ENCODE measurements at places on chromosomes 1 and 21. TPM values are rescaled to one million over a fixed set of nuclear protein-coding genes. Genes with fewer than 3 reads are reported as not detected.

GRCh38 chr1:214135886-214136285 is 145.1 kb upstream of the SMYD2 start:
- no peak overlapping the region for H3K27ac ChIP-seq
- H3K4me1 ChIP-seq: no peaks in the 10 kb centered on the region
- no peak for DNase-seq
- no peaks in the 10 kb centered on the region for H3K36me3 ChIP-seq

The FMO5 gene
- total RNA-seq: 31.4 TPM

DNA sequence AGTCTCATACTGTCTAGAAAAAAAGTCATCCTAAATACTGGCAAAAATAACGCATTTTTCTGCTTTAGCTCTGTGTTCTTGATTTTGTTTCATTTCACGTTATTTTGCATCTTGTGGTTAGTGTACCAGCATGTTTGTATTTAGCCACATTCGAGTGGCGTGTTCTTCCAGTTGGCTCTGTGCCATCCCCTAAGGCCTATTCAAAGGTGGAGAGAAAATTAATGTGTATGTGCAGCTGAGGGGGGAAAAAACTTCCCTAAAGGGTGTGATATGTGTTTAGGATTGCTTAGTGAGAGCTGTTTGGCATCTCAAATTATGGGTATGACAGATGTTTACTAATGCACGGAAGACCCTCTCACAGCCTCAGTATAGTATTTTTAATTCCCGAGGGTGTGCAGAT is 12.1 kb downstream of the DNAJC16 start:
- no peak for DNase-seq
- H3K27me3 ChIP-seq: no peaks in the 10 kb centered on the region
- H3K4me1 ChIP-seq: no peaks in the 10 kb centered on the region
- no peak overlapping the region for H3K4me3 ChIP-seq
- H3K27ac ChIP-seq: no peak overlapping the region

DNA sequence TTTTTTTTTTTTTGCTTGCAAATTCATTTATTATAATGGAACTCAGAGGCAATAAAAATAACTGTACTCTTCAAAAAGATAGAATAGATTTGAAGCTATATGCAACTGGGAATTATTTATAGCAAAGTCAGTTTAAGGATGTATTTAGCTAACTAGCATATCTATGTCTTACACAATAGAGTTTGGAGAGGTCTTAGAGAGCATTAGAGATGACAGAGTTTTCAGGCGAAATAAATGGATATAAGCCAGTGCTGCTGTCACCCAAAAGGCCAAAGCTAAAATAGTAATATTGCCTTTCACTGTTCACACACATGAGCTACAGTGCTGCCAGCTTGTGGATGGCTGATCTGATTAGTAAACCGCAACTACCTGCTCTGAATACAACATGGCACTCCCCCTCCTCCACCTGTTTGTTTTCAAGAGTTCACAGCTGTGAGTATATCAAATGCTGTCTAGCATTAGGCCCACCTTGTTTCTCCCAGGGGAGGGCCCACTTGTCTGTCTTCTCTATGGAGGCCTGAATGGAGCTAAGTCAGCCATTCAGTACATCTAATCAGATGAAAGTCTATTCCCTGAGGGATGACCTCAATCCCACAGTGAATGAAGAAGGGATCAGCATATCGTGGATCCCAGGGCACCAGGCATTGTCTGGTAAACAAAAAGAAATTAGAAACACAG is 25.2 kb upstream of the SSX2IP start:
- H3K4me1 ChIP-seq: no peaks in the 10 kb centered on the region
- no peaks in the 10 kb centered on the region for H3K27me3 ChIP-seq
- DNase-seq: no peak

- no peaks in the 10 kb centered on the region for H3K4me1 ChIP-seq
- no peak overlapping the region for H3K4me3 ChIP-seq
- peak; percentile 51 for DNase-seq
- no peaks in the 10 kb centered on the region for H3K27me3 ChIP-seq
- peak overlapping the region; percentile 63 for H3K27ac ChIP-seq
Measured at GRCh38 chr1:239816081-239816782, 275.5 kb upstream of the FMN2 start.

DNA sequence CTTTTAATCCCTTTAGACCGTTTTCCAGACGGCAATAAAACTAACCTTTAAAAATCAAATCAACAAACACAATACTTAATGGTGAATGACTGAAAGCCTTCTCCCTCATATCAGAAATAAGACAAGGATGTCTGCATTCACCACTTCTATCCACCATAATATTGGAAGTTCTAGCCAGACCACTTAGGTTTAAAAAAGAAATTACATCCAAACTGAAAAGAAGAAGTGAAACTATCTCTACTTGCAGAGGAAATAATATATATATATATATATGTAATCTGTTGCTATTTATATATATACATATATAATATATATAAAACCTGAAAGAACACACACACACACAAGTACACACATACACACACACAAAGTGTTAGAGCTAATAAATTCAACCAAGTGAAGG is 100.4 kb downstream of the BRINP3 start:
- H3K4me3 ChIP-seq: no peak overlapping the region
- H3K36me3 ChIP-seq: no peaks in the 10 kb centered on the region
- no peak overlapping the region for H3K27ac ChIP-seq
- no peak for DNase-seq

The CRYAA gene
- not detected for total RNA-seq

The TFF3 gene
- 1,063 TPM for total RNA-seq

The CLEC20A gene
- total RNA-seq: not detected

- H3K27me3 ChIP-seq: no peaks in the 10 kb centered on the region
- H3K36me3 ChIP-seq: no peaks in the 10 kb centered on the region
- H3K4me3 ChIP-seq: no peak overlapping the region
- no peak overlapping the region for H3K27ac ChIP-seq
Measured at GRCh38 chr1:50181027-50181663, 72.4 kb downstream of the ELAVL4 start.

DNA sequence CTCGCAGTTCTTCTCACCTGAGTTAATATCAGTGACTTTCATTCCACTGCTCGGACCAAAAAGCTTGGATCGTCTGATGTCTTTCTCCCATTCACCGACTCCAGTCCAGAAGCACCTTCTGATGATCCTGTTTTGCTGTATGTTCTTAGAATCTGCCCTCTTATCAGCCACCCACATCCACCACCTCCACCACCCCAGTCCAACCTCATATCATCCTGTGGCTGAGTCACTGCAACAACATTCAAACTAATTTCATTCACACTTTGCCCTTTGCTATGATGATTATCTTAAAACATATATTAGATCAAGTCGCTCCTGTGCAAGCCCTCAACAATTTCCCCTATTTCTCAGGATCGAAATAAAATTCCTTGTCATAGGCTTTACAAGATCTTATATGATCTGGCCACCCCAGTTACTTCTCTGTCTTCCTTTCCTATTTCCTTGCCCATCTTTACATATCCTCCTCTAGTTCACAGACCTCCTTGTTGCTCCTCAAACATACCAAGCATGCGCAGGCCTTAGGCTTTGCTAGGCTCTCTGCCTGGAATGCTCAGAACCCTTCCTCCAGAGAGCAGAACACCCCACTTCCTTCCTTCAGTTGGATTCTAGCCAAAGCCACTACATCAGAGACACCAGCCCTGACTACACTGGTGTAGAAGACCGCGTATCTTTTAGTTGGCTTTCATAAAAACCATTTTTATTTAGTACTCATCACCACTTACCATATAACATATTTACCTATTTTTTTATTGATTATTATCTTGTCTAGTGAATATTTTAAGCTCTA is 335.7 kb upstream of the GREM2 start:
- no peaks in the 10 kb centered on the region for H3K4me1 ChIP-seq
- no peak for DNase-seq
- no peak overlapping the region for H3K27ac ChIP-seq
- no peaks in the 10 kb centered on the region for H3K27me3 ChIP-seq
- no peak overlapping the region for H3K4me3 ChIP-seq

- peaks cover 31% of the 10 kb centered on the region for H3K4me1 ChIP-seq
- no peaks in the 10 kb centered on the region for H3K36me3 ChIP-seq
- no peak overlapping the region for H3K4me3 ChIP-seq
Measured at GRCh38 chr1:150558761-150559655, 9.8 kb downstream of the ADAMTSL4 start.

The ATP1A1 gene
- total RNA-seq: 229 TPM

GRCh38 chr1:228228601-228229074 is 20.8 kb downstream of the OBSCN start:
- no peaks in the 10 kb centered on the region for H3K27me3 ChIP-seq

GRCh38 chr1:17011092-17011438 is 663 bp downstream of the ATP13A2 start:
- peak overlapping the region; percentile 89 for H3K4me3 ChIP-seq
- no peaks in the 10 kb centered on the region for H3K36me3 ChIP-seq
- H3K27me3 ChIP-seq: no peaks in the 10 kb centered on the region
- peak overlapping the region; percentile 61 for H3K27ac ChIP-seq
- DNase-seq: no peak

The AGTRAP gene
- 9.5 TPM for total RNA-seq

DNA sequence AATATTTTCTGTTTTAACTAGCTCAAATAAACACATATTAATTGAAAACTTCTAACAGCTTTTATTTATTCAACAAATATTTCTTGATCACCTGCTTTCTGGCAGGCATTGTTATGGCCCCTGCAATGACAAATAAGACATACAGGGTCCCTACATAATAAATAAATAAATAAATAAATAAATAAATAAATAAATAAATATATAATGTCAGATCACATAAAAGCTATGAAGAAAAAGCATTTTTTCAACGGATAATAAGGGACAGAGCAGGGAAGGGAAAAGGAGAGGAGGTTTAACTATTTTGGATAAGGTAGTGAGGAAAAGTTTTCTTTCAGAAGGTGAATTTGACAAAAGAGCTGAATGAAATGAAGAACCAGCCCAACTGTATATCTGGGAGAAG is 115.0 kb downstream of the MAGI3 start:
- no peak overlapping the region for H3K4me3 ChIP-seq
- H3K4me1 ChIP-seq: no peaks in the 10 kb centered on the region
- no peaks in the 10 kb centered on the region for H3K27me3 ChIP-seq
- H3K36me3 ChIP-seq: no peaks in the 10 kb centered on the region
- DNase-seq: no peak

GRCh38 chr1:75334876-75335389 is 200.7 kb downstream of the LHX8 start:
- H3K27me3 ChIP-seq: no peaks in the 10 kb centered on the region
- no peak overlapping the region for H3K27ac ChIP-seq
- H3K4me1 ChIP-seq: no peaks in the 10 kb centered on the region
- H3K36me3 ChIP-seq: no peaks in the 10 kb centered on the region

GRCh38 chr1:28761189-28761588 is 24.4 kb downstream of the YTHDF2 start:
- DNase-seq: no peak
- H3K27me3 ChIP-seq: no peaks in the 10 kb centered on the region
- no peaks in the 10 kb centered on the region for H3K36me3 ChIP-seq
- no peaks in the 10 kb centered on the region for H3K4me1 ChIP-seq

DNA sequence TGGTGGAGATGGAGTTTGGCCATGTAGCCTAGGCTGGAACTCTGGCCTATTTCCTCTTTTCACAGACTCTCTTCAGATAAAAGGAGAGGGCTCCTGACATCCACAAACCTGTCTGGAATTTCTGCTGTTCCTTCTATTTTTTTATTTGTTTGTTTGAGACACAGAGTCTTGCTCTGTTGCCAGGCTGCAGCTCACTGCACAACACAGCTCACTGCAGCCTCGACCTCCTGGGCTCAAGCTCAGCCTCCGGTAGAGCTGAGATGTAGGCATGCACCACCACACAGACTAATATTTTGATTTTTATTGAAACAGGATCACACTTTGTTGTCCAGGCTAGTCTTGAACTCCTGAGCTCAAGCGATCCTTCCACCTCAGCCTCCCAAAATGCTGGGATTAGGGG is 230.9 kb downstream of the TM2D1 start:
- H3K27me3 ChIP-seq: no peaks in the 10 kb centered on the region
- DNase-seq: no peak
- no peaks in the 10 kb centered on the region for H3K36me3 ChIP-seq
- no peak overlapping the region for H3K4me3 ChIP-seq

- no peaks in the 10 kb centered on the region for H3K36me3 ChIP-seq
- H3K4me1 ChIP-seq: peaks cover 8% of the 10 kb centered on the region
- H3K27ac ChIP-seq: peak overlapping the region; percentile 32
- no peaks in the 10 kb centered on the region for H3K27me3 ChIP-seq
Measured at GRCh38 chr1:154353966-154354365, 28.6 kb downstream of the ATP8B2 start.

The CENPF gene
- 23.9 TPM for total RNA-seq

The PDE9A gene
- 440 TPM for total RNA-seq

Measured in Peyer's patch (tissue), 4 donors.